ENCODE measurements at places on chromosomes 5 and 9.

DNA sequence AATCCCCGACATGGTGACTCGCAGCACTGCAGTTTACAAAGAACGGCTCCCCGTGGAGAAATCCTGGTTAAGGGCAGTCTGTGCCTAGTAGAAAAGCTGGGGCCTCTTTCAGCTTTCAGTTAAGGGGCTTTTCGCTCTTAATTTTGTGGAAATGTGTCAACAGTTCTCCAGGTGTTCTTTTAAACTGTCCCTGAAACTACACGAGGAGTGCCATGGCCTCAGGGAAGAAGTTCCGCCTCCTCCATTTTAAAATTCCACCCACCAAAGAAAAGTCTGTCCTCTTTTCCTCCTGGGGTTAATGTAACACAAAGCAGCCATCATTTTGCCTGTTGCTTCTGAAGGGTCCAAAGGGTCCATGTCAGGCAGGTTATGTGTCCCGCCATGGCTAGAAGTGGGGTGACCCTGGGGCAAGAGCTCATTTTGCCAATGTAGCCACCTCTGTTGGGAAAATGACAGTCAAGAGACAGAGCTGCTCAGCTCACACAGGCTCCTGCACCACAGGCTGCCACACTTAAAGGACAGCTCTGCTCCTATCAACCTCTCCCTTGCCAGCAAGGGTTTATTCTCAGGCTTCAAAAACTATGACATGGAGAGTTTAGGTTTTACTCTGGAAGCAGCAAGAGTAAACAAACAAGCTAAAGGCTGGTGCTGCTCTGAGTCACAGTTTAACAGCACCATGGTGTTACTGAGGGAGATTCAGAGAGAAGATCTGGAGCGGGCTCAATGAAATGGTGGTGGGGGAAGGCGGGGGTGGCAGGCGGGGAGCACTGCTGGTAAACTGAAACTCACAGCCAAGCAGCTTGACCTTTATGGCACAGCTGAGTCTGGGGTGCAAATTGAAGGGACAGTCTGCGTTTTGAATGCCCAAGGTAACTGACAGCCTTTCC, 3.2 kb downstream of the WHRN start:
- DNase-seq = no peak

DNA sequence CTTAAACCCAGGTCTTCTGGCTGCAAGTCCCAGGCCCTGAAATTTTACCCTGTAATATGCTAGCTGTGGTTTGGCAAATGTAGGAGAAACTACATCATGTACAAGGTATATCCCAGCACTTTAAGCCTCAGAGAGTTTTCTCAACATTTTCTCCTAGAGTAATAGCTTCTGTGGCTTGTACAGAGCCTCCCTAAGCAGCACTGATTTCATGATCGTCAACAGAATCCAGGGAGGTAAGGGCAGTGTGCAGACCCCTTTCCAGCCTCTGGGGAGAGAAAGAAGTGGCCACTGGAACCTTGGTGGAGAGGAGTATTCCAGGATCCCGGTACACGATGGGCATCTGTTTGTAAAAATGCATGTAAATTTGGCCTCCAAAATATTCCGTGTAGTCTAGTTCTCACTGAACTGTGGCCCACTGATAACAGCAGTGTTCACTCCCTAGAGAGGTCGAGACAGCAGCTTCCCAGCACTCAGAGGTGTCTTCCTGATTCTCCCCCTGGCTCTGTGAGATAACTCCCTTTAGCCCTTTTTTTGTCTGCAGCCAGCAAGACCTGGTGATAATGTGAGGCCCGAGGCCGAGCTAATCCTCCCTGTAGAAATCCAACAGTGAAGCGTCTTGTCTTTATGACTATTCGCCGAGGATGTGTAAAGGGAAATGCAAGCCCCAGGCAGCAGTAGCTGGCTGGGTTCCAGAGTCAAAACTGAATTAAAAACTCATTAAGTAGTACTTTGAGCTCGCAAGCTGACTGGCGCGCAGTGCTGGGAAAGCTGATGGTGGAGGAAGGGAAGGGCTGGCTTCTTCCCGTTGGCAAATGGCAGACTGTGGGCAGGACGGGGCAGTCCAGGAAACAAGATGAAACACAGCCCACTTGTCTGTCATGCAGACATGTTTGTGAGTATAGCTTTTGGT, 59.0 kb downstream of the MAP1B start:
- DNase-seq = peak; percentile 77

GRCh38 chr9:100601216-100601615, 23.3 kb downstream of the CAVIN4 start:
- DNase-seq = peak; percentile 74

- no peak for DNase-seq
Observed at GRCh38 chr5:134132372-134133187, 18.1 kb downstream of the TCF7 start.

GRCh38 chr9:78118742-78119473, 87.3 kb upstream of the GNAQ start:
- DNase-seq = peak; percentile 58
